Islet precursor cell (in vitro differentiated cells): ENCODE measurements at places on chromosomes 3 and 15.

- no peak for DNase-seq
Observed at GRCh38 chr15:71254491-71254890, 139.2 kb downstream of the THSD4 start.

- no peak for DNase-seq
Observed at GRCh38 chr3:26558257-26558656, 64.3 kb upstream of the LRRC3B start.

DNA sequence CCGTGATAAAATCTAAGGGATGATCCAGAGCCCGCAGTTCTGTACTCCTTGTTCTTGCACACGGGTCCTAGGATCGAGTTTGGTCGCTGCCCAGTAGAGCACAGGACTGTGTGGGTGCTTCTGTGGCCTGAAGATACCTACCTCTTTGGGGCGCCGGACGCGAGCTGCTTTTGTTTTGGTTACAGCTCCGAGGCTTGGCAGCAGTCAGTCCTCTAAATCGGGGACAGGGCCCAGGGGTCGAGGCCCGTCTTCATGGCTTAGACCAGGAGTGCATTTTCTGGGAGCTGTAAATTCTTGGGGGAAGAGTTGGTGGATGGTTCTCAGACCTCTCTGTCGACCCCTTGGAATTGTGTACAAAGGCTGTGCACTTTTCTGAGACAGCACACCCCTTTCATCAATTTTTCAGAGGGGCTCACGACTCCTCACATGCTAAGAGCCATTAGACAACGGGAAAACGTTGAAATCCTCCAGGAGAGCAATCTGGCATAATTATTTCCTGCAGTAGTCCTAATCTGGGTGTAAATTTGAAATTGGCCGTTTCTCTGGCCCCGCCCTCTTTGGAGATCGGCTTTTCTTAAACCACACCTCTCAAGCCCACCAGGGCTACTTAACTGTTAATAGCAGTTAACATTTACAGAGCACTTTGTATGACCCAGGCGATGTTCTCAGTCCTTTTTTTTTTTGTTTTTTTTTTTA, 928 bp downstream of the CEP97 start:
- DNase-seq: peak; percentile 60

DNA sequence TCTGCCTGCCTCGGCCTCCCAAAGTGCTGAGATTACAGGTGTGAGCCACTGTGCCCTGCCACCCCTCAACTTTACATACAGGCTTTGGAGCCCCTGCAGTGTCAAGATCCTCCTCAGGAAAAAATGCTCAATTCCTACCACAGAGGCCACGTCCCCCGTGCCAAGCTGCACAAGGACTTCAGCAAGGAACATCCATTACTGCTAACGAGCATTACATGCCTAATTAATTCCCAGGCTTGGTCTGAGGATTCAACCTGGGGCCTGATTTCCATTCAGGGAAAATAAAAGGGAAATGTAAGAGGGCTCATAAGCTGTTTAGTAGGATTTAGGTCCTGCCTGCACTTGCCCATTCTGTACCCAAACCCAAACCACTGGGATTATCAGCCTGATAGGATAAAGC, 161.4 kb downstream of the RAB11A start:
- DNase-seq: no peak

- no peak for DNase-seq
Observed at GRCh38 chr15:74391582-74392450, 24.4 kb upstream of the CYP11A1 start.

GRCh38 chr3:119490153-119490552, 8.2 kb upstream of the TIMMDC1 start:
- no peak for DNase-seq

DNA sequence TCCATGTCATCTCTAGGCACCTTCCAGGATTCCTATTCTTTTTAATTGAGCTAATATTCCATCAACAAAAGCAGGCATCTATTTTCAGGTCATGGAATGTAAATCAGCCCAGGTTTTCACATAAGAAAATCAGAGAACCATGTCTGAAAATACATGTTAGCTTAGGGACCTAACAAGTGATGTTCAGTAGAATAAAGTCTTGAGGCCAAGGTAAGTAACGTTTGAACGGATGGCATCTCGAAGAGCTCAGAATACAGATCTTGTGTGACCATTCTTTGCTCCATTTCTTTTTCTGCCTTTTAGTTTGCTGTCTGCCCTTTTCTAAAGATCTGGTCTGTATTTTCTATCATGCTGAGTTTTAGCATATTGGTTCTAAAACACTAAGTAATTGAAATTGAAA, 16.5 kb upstream of the KCNMB2 start:
- no peak for DNase-seq

GRCh38 chr3:31743331-31744089, 210.8 kb downstream of the STT3B start:
- no peak for DNase-seq

DNA sequence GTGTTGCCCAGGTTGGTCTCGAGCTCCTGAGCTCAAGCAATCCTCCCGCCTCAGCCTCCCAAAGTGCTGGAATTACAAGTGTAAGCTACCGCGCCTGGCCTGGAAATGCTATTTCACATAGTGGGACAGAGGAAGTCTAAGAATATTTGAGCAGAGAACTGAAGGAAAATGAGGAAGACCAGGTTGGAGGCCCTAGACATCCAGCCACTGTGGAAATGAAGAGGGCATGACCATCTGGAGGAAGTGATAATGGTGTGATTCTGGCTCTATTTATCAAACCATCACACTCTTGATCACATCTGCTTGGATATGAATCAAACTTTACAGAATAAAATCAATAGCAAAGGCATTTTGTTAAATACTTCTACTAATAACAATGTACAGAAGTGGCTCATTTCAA, 65.9 kb upstream of the ARHGEF3 start:
- DNase-seq: no peak

DNA sequence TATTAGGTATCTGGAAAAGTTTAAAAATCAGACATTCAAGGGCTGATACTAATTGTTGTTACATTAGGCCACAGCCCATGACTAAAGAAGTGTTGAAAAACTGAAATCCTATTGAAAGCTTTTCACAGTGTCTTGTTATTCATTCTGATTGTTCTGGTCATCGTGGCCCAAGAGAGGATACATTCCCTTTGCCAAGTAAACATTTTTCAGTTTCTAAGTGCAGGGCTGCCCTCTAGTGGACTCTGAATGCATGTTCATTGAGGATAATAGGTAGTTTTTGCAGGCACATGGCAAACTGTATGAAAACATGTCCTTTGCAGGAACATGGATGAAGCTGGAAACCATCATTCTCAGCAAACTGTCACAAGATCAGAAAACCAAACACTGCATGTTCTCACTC, 181.1 kb downstream of the MYRIP start:
- peak; percentile 58 for DNase-seq

GRCh38 chr3:169137943-169138342, 525.6 kb downstream of the MECOM start:
- no peak for DNase-seq

- peak; percentile 67 for DNase-seq
Observed at GRCh38 chr3:29759411-29760225, 478.7 kb downstream of the RBMS3 start.

DNA sequence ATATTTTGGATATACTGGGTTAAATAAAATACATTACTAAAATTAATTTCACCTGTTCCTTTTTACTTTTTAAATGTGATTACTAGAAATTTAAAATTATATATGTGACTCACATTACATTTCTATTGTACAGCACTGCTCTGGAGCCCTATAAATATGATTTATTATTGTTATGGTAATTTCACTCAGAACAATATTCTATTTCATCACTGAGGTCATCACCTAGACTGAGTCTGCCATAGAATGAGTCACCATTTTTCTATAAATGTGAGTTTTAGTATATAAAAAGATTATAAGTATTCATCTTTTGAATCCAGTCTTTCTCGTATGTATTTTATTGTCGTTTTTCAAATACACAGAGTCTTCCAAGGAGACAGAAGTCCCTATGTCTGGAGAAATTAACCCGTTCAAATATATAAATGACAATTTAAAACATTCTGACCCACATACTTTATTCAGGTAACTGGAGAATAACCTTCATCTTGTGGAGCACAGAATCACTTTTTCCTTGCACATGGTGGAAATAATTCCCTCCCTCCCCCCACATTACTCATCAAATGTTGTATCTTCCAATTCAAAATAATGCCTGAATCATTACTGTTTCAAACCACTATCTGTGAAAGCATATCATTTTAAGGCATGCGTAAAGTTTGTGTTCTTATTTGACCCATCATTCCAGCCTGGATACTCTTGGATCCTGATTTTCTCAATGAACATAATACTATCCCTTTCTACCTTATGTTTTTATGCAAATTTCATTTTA, 30.0 kb downstream of the CHST14 start:
- DNase-seq: no peak

DNA sequence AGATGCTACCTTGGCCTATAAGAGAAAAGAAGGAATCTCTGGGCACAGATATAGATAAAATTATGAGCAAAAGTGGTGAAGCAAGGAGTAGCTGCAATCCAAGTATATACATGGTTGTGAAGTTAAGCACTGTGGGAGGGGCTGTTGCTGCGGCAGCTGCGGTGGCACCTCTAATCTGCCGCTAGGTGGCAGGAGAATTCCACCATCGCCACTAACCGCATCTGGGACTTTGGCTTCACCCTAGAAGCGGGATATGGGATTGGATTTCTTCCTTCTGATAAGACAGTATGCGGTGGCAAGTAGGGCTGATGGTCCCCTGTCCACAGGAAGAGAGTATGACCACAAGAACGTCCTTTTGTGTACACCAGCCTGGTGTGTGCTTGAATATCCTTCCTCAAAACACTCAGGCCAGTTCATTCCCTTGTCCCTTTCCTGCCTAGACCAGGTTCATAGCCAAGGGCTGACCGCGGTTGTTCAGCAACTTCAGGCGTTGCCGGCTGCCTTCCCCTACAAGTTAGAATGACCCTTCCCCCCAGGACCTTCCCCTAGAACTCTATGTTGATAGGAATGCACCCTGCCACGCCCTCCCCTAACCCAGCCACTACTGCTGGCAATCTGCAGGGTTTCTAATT, 5.1 kb downstream of the MAGEL2 start:
- DNase-seq: peak; percentile 75

DNA sequence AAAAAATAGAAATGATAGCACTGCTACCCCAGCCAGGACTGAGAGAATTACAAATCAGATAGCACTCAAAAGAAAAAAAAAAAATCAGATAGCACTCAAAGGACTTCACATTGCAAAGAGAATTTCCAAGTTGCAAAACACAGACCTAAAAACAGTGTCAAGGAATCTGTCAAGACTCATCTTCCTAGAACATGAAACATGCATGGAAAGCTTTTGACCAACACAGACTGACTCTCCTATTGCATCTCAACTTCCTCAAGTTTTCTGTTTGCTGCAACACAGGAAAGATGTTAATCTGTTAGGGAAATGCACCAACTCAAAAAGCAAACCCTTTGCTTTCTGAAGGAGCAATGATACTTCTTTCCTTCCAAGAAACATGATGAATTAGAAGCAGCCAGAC, 42.3 kb downstream of the RAB27A start:
- DNase-seq: no peak

DNA sequence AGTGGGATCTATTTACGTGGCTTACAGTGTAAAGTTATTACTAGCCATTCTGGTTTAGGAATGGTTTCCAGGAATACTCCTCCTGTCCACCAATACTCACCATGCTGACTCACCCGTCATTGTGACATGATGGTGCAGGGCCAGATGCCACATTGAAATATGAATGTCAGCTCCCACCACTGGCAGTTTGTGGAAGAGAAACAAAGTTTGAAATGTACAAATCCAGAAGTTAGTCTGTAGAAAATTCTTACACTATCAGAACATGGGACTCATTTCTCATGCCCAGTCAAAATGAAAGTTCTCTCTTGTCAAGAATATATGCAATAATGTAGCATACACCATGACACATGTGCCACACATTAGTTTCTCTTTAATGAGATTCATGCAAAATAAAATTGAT, 14.4 kb upstream of the TSPAN3 start:
- no peak for DNase-seq

- no peak for DNase-seq
Observed at GRCh38 chr15:95577927-95578326, 752.6 kb upstream of the NR2F2 start.

DNA sequence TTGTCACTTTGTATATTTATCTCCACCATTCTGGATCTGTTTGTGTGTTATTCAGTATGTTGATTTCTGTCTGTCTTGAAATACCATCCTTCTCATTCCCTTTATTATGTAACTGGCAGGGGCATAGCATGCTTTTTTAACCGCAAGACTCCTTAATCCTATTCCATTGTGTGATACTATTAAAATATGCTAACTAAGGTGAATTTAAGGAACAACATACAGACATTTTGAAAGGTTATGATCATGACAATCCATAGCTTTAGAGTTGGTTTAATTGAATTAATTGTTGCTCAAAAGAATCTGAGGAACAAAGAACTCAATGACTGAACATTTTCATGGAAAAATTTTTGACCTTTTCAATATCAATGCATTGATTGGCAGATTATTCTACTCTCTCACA, 677.3 kb upstream of the ROBO1 start:
- no peak for DNase-seq

DNA sequence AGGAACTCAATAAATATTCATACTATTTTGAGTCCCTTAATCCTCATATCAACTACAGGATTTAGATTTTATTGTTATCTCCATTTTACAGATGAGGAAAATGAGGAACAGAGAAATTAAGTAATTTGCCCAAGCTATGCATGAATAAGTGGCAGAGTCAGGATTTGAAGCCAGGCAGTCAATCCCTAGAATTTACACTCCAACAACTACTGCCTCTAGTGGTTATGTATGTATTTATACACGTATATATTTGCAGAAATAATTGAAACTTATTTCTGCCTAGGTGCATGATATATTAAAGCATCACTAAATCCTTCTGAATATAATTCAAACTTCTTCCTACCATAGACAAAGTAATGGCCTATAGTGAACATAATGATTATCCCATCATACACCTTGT, 137.4 kb downstream of the SERPINI1 start:
- no peak for DNase-seq

GRCh38 chr15:88920186-88920891, 7.2 kb upstream of the MFGE8 start:
- DNase-seq: no peak

GRCh38 chr3:31729082-31729481, 196.4 kb downstream of the STT3B start:
- DNase-seq: no peak
